ENCODE measurements at places on chromosomes 5 and 9.
A peak's percentile ranks its signal among the peaks of the same experiment; 100 is the strongest.

GRCh38 chr5:164578911-164579310 is 1073.5 kb downstream of the MAT2B start:
- no peak for DNase-seq

GRCh38 chr9:119639287-119639955 is 270.2 kb upstream of the BRINP1 start:
- DNase-seq = peak; percentile 6

- no peak for DNase-seq
These were observed 5.1 kb downstream of the CAMK4 start for GRCh38 chr5:111229221-111229835.

GRCh38 chr5:123176224-123176937 is 87.3 kb downstream of the PRDM6 start:
- DNase-seq = no peak

- DNase-seq = no peak
These were observed 257.5 kb downstream of the GADD45G start for GRCh38 chr9:89862316-89862715.

GRCh38 chr9:118271331-118271730 is 567.1 kb downstream of the TLR4 start:
- no peak for DNase-seq

GRCh38 chr5:32479096-32479495 is 34.6 kb upstream of the ZFR start:
- no peak for DNase-seq

- no peak for DNase-seq
These were observed 96.2 kb upstream of the ICE1 start for GRCh38 chr5:5326115-5326758.

GRCh38 chr5:124262470-124262869 is 484.0 kb downstream of the ZNF608 start:
- no peak for DNase-seq

DNA sequence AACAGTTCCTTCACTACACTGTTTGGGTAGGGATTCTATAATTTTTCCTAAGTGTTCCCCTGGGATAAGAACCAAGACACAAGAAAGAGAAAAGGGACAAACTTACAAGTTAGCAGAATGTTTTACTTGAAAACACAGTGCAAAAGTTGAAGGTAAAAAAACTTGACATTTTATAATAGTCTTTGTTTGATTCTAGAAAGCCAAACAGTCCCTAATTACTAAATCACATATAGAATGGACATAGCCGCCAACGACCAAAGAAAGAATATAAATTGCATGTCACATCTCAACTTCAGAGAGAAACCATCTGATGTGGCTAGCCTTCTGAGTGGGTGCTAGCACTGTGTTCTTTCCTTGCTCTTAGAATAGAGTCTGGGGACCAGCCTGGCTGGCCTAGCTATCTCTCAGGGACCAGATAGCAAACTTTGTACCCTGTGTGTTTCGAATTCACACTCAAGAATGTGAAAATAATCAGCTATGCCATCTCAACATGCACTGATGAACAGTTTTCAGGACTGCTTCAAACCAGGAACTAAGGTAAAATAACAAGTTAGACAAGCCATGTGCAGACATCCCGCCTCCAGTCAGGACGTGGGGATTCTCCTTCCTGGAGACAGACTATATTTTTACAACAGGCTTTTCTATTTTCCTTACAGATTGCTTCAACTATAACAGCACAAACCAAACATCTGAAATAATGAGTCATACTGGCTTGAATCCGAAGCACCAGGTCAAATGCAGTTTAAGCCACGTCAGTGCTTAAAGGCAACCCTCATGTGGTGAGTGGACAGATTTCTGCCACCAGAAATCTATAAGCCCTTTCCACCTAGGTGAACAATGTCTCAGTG is 53.7 kb downstream of the LHFPL2 start:
- peak; percentile 11 for DNase-seq

- DNase-seq = no peak
These were observed 102.7 kb downstream of the LRRC70 start for GRCh38 chr5:62681117-62681850.

GRCh38 chr5:150358261-150359095 is 981 bp downstream of the TCOF1 start:
- DNase-seq = peak; percentile 18

GRCh38 chr9:83503866-83504265 is 34.3 kb downstream of the FRMD3 start:
- no peak for DNase-seq

All from SW480 (cell line).